Mammary microvascular endothelial cell (primary cell): ENCODE measurements at places on chromosomes 6 and 20. TPM values are rescaled to one million over a fixed set of nuclear protein-coding genes. Genes with fewer than 3 reads are reported as not detected.

The SLC26A8 gene
- not detected in 2 replicates for total RNA-seq

The GMEB2 gene
- total RNA-seq: 11.5 and 12.0 TPM in 2 replicates

The ID4 gene
- total RNA-seq: 0.20 and 0.47 TPM in 2 replicates

The ESR1 gene
- not detected in 2 replicates for total RNA-seq

The BACH2 gene
- 0.87 and 1.4 TPM in 2 replicates for total RNA-seq

The BPIFB1 gene
- total RNA-seq: not detected in 2 replicates

The TRIM40 gene
- total RNA-seq: not detected in 2 replicates
